Stimulated activated CD4-positive, alpha-beta T cell treated with anti-CD3 and anti-CD28 coated beads, Interleukin-12 subunit alpha, Interleukin-12 subunit beta, amount 100 ng/mL, for 4 hours (primary cell): ENCODE measurements at places on chromosomes 13 and 19.

DNA sequence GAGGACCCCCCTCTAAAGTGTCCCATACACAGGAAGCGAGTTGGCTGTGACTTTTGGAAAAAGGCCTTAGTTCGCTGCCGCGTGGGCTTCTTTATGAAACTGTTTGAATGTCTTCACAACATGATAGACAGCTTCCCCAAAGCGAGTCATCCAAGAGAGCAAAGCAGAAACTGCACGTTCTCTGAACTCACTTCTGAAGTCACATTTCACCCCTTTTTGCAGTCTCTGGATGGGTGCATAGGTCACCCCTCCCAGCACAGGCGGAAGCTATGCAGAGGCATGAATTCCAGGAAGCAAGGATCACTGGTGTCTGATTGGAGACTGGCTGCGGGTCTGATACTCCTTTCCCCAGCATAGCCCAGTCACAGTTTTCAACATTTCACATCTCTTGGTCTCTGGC, 10.6 kb downstream of the GPI start:
- no peak for DNase-seq

DNA sequence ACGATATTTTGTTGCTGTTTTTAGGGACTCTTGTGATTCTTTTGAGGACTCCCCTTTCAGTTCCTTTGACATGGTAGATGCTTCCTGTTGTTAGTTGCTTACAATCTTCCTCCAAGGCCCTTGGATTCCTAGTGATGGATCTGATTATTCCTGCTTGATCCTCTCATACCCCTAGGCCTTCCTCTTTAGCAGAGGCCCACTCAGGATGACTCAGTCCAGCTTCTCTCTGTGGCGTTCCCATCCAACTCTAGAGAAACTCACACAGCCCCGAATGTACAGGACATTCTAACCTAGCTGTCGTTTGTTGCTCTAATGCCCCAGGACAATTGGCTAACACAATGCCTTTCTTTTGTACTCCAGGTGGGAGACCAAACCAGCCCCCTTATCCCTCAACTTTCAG, 191.4 kb downstream of the POSTN start:
- DNase-seq: no peak

DNA sequence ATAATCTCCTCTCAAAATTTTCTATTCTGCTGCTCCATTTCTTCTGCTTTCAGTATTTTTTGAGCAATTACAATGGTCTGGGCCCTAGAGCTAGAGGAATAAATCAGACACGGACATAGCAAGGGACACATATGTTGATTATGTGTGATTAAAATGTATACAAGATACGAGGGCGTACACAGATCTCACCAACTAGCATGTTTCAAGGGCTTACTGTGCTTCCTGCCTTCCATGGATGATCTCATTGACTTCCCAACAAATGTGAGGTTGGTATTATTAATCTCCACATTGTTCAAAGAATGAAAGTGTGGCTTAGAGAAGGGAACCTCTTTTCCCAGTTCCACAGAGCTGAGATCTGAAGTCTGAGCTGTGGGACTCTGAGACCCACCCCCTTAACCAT, 9.1 kb downstream of the PLD3 start:
- DNase-seq: no peak

GRCh38 chr13:98332222-98332621, 155.2 kb upstream of the RNF113B start:
- no peak for DNase-seq

GRCh38 chr13:27012482-27013197, 159.0 kb downstream of the USP12 start:
- DNase-seq: no peak

GRCh38 chr13:34967851-34968562, 25.9 kb downstream of the NBEA start:
- no peak for DNase-seq

DNA sequence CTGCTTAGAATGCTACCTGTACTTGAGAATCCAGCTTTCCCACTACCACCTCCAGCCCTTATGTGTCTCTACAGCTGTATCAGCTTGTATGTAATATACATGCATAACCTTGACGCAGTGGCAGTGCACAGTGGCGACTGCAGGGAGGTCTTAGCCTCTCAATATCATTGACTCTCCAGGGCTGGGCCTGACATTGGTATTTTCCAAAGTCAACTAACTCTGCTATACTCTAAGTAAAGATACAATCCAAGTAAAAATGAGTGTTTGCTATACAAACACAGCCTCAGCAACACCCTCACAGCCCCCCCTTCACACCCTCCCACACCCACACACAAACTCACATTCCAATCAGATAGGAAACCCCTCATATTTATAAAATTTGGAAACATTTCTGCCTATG, 6.7 kb upstream of the UBL3 start:
- no peak for DNase-seq

DNA sequence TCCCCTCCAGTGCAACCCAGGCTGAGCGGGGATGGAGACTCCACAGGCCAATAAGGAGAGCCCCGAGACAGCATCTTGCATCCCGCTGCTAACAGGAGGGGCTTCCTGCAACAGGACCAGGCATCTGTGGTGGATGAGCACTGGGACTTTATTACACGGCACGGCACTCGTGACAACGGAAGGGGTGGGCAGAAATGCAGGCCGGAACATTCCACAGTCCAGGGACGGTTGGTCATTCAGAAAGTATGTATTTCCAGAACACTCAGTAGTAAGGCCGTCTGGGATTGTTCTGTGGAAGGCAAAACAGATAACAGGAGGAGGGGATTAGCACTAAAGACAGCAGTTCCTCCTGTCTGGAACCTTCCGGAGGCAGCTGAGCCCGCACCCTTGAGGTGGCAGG, 3.3 kb upstream of the TM6SF2 start:
- DNase-seq: no peak

DNA sequence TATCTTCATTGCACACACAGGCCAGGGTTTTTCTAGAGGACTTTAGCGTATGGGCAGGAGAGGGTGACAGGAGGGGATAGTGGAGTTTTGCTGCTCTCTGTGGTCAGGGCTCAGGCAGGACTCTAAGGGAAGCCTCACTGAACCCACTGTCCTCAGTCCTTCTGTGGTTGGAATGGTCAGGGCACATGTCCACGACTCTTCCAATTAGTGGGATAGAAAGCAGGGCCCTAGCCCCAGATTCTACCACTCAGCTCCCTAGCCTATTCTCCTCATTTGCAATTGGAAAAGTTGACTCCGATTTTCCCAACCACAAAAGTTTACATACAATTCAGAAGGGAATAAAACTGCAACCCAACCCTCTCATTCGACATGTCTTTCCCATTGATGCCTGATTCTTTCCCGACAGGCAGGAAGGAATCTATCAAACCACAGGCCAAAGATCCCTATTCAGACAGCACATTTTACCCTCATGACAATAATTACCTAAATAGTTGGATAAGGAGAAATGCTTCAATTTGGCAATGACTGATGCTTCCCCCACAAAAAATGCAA, 38.2 kb downstream of the TGDS start:
- no peak for DNase-seq

- DNase-seq: no peak
These were observed 11.1 kb downstream of the SLC7A10 start for GRCh38 chr19:33214596-33214995.

- no peak for DNase-seq
These were observed 11.4 kb upstream of the MYCBP2 start for GRCh38 chr13:77338329-77338728.

- DNase-seq: no peak
These were observed 101.5 kb upstream of the KL start for GRCh38 chr13:32914686-32915085.

GRCh38 chr13:99165753-99166587, 34.7 kb upstream of the UBAC2 start:
- no peak for DNase-seq

GRCh38 chr13:85436029-85436428, 363.2 kb downstream of the SLITRK6 start:
- no peak for DNase-seq

GRCh38 chr19:2507109-2507508, 31.2 kb downstream of the GADD45B start:
- DNase-seq: no peak

GRCh38 chr19:54369082-54369687, 4.5 kb upstream of the LAIR1 start:
- no peak for DNase-seq

GRCh38 chr19:16044746-16045145, 31.5 kb upstream of the TPM4 start:
- no peak for DNase-seq

GRCh38 chr19:41353466-41354342, at the start of gene TGFB1:
TSS of gene TGFB1 (minus strand) at chr19:41353922. CDS start at chr19:41353044, 878 bp downstream.
- DNase-seq: peak; percentile 92

DNA sequence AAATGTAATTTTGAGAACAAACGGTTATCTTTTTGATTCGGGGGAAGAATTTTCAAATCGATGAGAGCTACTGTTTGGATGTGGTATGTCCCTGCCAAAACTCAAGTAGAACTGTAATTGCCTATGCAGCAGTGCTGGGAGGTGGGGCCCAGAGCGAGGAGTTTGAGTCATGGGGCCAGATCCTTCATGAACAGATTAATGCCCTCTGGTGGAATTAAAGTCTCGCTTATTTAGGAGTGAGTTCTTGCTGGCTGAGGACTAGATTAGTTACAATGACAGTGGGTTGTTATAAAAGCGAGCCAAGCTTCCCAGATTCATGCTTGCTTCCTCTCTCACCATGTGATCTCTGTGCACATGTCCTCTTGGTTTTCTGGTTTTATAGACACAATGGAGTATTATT, 11.8 kb upstream of the PRR20A start:
- no peak for DNase-seq

DNA sequence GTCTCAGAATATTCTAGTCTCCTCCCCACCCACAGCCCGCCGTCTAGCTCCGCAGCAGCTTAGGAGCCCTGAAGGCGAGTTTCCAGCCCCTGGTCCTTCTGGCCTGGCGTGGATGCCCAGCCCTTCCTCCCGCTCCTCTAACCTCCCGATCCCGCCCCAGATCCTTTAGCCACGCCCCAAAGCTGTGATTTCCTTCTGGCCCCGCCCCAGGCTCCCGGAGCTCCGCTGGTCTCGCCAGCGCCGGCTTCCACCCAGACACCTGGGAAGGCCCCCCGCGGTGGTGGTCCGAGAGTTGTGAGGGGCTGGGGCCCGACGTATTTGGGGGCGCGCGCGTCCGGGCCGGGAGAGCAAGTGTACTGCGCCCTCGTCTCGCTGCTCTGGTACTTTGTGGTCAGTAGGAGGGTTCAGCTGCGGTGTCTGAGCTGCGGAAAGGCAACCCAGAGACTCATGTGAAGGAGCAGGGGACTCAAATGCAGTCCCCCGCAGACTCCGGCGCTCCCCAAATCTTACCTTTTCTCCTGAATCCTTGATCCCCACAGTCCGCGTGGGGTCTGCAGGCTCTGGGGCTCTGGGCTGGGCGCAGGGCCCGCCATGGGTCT, at the start of gene CGB7:
Gene CGB7 (minus strand): TSS at position 114 of the 599 bp plus-strand sequence. CDS start 2,374 bp downstream, outside the sequence.
- peak; percentile 39 for DNase-seq

GRCh38 chr13:102771298-102772041, 2.1 kb downstream of the TEX30 start:
- DNase-seq: no peak
